Activated CD4-positive, alpha-beta T cell treated with anti-CD3 and anti-CD28 coated beads, Interleukin-2, amount 10 ng/mL, durations not matched to agents 7 days and 5 days (primary cell): ENCODE measurements at places on chromosomes 1 and 21. TPM values are rescaled to one million over a fixed set of nuclear protein-coding genes. Genes with fewer than 3 reads are reported as not detected.
A peak's percentile ranks its signal among the peaks of the same experiment; 100 is the strongest.

DNA sequence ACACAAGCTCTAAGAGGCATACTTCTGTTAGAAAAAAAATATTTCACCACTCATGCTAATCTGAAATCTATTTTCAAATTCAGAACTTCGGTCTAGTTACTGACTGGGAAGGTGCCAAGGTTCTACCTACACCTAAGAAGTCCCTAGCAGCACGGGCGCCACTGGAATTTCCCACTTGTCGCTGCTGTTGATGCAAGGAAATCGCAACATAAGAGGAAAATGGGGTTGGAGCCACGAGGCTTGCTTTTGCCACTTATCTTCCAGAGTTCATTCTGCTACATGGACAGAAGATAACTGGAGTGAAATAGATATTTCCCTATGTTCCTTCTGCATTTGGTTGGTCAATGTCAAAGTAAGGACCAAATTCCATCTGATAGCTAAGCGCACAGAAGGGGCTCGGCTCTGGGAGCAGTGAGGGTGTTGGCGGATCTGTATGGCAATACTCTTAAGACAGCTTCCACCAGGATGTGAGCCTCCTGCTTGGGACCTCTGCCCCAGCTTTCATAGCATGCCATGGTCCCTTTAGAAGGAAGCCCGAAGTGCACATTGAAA is 47.2 kb downstream of the RCAN1 start:
- H3K4me3 ChIP-seq, result no peak overlapping the region
- no peaks in the 10 kb centered on the region for H3K4me1 ChIP-seq
- no peaks in the 10 kb centered on the region for H3K27me3 ChIP-seq
- peaks cover 3% of the 10 kb centered on the region for H3K36me3 ChIP-seq

The LRRC39 gene
- total RNA-seq, result 0.72 TPM

DNA sequence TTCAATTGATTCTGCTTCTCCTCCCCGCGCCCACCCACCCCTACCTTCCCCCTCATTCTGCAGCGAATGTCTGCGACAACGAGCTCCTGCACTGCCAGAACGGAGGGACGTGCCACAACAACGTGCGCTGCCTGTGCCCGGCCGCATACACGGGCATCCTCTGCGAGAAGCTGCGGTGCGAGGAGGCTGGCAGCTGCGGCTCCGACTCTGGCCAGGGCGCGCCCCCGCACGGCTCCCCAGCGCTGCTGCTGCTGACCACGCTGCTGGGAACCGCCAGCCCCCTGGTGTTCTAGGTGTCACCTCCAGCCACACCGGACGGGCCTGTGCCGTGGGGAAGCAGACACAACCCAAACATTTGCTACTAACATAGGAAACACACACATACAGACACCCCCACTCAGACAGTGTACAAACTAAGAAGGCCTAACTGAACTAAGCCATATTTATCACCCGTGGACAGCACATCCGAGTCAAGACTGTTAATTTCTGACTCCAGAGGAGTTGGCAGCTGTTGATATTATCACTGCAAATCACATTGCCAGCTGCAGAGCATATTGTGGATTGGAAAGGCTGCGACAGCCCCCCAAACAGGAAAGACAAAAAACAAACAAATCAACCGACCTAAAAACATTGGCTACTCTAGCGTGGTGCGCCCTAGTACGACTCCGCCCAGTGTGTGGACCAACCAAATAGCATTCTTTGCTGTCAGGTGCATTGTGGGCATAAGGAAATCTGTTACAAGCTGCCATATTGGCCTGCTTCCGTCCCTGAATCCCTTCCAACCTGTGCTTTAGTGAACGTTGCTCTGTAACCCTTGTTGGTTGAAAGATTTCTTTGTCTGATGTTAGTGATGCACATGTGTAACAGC is 339.9 kb downstream of the NTNG1 start:
- H3K36me3 ChIP-seq, result no peaks in the 10 kb centered on the region
- no peak overlapping the region for H3K27ac ChIP-seq
- H3K27me3 ChIP-seq, result peaks cover 30% of the 10 kb centered on the region

DNA sequence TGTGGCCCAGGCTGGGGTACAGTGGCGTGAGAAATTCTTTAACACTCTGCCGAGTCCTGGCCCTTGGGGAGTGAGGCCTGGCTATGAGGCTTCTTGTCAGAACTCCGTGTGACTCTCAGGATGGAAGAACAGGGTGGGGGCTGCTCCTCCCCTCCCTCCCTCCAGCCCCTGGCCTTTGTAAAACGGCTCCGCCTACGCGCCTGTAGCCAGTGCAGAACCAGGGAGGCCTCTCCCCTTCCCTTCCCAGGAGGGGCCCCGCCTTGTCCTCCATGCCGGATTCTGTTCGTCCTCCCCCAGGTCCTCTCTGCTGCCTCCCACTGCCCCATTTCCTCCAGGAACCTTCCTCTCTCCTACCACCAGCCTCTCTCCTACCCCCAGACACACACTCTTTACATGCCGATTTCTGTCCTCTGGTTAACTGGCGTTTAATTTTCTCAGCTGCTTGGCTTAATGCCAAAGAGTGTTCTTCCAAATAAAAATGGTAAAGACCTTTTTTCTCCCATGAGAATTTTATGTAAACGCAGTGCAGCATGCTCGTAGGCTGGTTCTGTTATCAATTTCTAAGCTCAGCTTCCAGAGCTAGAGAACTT is 21.0 kb downstream of the PDE9A start:
- no peaks in the 10 kb centered on the region for H3K36me3 ChIP-seq
- no peak for DNase-seq
- no peaks in the 10 kb centered on the region for H3K27me3 ChIP-seq

The CD164L2 gene
- total RNA-seq, result not detected

DNA sequence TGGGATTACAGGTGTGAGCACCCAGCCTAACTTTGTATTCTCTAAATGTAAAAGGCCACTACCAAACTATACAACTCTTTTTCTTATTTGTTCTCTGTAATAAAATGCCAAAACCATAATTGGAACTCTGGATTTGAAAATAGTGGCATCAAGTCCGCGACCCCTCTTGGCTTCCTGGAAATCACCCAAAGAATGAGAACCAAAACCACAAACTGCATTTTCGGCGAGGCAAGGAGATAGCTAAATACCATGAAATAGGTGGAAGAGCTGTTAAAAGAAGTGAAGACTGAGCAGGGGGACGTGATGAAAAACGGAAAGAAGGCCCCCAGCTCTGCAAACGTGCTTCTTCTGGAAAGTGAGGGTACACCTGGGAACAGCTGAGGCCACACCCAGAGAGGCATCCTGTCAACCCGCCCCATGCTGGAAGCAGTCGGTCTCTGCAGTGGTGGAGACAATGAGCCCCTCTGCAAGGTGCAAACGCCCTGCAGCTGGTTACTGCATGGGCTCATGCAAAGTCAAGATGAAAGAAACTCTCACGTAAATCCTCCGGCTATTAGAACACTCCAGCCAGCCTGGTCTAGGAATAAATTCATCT is 22.5 kb downstream of the VPS26C start:
- DNase-seq, result peak; percentile 30
- peaks cover 69% of the 10 kb centered on the region for H3K4me1 ChIP-seq
- peak overlapping the region; percentile 88 for H3K27ac ChIP-seq
- H3K27me3 ChIP-seq, result no peaks in the 10 kb centered on the region
